ENCODE measurements at places on chromosomes 1 and 21.

GRCh38 chr1:113141650-113142473 lies 68.9 kb downstream of the LRIG2 start:
- DNase-seq, result no peak

DNA sequence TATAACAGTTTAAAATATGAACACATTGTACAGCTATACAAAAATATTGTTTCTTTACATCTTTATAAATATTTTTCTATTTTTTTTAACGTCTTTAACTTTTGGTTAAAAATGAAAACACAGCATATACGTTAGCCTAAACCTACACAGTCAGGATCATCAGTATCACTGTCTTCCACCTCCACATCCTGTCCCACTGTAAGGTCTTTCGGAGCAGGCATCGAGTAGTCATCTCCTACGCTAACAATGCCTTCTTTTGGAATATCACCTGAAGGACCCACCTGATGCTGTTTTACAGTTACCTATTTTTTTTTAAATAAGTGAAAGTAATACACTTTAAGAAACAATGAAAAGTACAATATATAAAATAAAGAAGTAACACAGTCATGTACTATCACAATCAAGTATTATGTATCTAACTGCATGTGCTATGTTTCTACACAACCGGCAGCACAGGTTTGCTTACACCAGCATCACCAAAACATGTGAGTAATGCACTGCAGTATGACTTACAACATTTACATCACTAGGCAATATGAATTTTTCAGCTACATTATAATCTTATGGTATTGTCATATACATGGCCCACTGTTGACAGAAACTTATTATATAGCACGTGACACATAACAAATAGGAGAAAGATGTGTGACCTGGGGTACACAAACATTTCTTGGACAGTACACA lies 254.4 kb downstream of the AKT3 start:
- DNase-seq, result no peak

- DNase-seq, result peak; percentile 68
Measured at GRCh38 chr1:24111996-24112779, at the start of gene MYOM3. Gene MYOM3, minus strand, starts transcription at chr1:24112135. Its CDS starts 3,499 bp downstream, at chr1:24108636.

DNA sequence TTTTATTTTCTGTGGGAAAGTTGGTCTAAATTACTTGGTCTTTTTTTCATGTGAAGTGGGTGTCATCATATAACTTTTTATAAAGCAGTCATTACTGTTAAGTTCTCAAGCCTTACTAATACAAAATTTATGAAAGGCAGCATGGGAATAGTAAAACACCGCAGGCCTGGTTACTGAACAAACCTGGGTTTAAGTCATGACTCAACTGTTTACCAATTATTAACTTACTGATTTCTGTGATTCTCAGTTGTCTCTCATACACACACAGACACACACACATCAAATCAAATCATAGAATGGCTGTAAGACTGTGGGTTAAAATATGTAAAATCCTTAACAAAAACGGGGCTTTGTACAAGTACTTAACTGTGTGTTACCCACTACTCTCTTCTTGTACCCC lies 14.6 kb downstream of the MAEL start:
- no peak for DNase-seq

All from cerebellar cortex (tissue), 1 donor.